ENCODE measurements at places on chromosomes 11 and 22.

- no peak for DNase-seq
Observed at GRCh38 chr11:103768816-103769215, 267.6 kb upstream of the DDI1 start.

DNA sequence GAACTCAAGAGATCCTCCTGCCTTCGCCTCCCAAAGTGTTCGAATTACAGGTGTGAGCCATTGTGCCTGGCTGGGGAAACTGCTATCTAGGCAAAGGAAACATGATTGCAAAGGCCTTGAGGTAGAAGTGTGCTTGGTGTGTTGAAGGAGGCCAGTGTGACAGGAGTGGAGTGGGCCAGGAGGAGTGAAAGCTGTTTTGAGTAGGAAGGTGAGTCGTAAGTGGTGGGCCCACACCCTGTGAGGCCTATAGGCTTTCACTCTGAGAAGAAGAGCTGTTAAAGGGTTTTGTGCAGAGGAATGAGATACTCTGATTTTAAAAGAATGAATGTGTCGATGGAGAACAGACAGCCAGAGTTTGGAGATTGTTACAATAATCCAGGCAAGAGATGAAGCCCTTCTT is 43.4 kb downstream of the WEE1 start:
- DNase-seq: no peak

GRCh38 chr11:46696212-46696558 is 4.2 kb downstream of the ARHGAP1 start:
- no peak for DNase-seq

GRCh38 chr11:108873941-108874340 is 209.1 kb downstream of the DDX10 start:
- DNase-seq: no peak

DNA sequence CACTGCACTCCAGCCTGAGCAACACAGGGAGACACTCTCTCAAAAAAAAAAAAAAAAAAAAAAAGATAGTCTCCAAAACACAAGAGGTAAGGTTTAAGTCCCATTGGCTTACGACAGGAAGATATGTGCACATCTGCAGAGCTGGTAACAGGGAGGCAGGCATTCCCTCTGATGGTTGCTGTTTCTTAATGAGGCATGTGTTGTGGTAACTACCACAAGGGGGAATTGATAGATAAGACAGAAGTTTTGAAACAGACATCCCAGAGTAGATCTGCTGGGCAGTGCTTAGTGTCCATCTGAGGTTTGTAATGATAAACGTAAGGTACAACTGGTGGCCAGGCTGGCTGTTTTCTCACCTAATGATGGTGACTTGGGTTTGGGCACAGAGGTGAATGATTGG is 4.7 kb downstream of the EIF1AD start:
- DNase-seq: no peak
